GM12891 (cell line): ENCODE measurements at places on chromosomes 6 and 20.
A peak's percentile ranks its signal among the peaks of the same experiment; 100 is the strongest.

DNA sequence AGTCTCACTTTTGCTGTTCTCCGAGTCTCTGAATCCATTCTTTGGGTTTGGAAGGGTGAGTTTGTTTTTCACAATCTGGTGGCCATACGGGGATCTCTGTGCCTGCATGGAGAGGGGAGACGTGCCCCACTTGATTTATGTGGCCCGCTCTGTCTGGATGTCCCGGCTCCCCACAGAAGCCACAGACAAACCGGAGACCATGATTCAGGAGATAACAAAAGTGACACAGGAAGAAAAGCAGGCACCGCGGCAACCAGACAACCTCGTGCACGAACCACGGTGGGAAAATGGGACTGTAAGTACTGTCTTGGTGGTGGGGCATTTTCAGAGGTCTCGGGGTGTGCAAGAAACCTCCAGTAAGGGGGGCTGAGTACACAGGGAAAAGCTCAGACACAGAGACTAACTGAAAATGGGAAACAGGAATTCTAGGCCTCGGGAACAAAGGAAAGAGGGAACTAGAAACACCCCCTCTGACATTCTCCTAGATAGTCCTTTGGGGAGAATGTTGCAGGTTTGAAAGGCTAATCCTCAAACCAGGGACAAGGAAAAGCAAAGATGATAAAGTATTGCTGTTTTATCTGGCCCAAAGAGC, 22.1 kb upstream of the ZNF318 start:
- DNase-seq, result no peak

DNA sequence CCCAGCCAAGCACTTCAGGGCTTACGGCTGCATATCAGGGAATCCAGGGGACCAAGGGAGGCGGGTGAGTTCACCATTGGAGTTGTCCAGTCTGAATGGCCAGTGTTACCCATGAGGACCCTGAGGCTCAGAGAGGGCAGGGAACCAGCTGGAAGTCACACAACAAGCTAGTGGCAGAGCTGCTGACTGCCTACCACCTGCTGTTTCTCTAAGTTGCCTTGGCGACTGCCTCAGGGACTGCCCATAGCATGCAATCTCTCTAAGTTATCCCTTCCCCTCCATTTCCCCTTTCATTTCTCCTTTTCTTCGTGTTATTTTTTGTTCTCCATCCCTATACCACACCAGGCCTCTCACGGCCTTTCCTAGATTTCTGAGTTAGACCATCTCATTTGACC, 71.8 kb upstream of the SIRPA start:
- no peak for DNase-seq

- no peak for DNase-seq
These were observed 76.8 kb downstream of the BMP6 start for GRCh38 chr6:7802662-7803061.

GRCh38 chr6:63904650-63905248, 269.1 kb downstream of the PHF3 start:
- DNase-seq, result no peak

DNA sequence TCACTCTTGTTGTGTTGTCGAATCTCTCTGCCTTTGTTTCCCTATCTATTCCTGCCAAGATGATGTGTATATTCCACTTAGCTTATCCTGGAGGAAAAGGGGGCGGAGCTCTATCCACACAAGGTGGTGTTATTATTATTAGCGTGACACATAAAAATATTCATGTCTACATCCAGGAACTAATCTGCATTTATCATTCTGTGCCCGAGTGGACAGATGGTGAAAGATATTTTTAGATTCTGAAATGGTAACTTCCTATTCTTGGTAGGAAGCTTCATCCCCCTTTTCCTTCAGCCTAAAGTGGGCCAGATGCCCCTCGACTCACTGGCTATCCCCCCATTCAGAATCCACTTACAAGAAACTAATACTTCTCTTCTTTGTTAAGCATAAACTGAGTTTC, 2.0 kb downstream of the XKR7 start:
- DNase-seq, result no peak

- no peak for DNase-seq
These were observed 9.0 kb upstream of the SLC2A12 start for GRCh38 chr6:134061440-134061839.

DNA sequence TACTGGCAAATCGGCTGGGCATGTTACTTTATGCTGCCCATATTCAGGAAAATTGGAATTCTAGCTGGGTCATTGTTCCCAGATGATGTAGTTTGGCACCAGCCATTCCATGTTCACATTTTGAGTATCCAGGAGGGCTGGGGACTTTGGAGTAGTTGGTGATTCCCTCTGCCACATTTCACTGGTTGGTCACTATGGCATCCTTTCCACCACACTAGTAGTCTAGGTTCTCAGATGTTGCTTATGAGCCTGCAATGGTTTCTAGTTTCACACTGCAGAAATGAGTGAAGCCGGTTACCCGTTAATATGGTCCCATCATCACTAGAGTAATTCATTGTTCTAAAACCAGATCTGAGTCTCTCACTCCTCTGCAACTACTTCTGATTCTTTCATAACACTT, 4.6 kb downstream of the PTPN1 start:
- DNase-seq, result no peak

GRCh38 chr20:1912053-1912452, 16.8 kb downstream of the SIRPA start:
- DNase-seq, result no peak

DNA sequence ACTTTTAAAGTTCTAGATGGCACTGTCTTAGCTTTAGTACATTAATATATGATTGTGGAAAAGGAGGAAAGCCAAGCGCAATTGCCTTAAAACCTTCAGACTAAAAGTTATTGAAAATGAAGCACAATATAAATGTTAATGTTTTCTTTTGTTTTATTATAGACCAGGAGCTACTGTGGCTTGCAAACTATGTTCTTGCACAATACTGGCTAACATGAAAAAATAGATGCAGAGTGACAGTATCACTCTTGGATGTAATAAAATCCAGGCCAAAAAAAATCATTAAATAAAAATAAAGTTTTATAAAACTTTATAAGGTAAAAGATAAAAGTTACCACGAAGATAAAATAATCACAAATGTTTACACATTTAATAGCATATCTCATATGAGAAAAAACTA, 18.3 kb upstream of the PLN start:
- DNase-seq, result no peak

DNA sequence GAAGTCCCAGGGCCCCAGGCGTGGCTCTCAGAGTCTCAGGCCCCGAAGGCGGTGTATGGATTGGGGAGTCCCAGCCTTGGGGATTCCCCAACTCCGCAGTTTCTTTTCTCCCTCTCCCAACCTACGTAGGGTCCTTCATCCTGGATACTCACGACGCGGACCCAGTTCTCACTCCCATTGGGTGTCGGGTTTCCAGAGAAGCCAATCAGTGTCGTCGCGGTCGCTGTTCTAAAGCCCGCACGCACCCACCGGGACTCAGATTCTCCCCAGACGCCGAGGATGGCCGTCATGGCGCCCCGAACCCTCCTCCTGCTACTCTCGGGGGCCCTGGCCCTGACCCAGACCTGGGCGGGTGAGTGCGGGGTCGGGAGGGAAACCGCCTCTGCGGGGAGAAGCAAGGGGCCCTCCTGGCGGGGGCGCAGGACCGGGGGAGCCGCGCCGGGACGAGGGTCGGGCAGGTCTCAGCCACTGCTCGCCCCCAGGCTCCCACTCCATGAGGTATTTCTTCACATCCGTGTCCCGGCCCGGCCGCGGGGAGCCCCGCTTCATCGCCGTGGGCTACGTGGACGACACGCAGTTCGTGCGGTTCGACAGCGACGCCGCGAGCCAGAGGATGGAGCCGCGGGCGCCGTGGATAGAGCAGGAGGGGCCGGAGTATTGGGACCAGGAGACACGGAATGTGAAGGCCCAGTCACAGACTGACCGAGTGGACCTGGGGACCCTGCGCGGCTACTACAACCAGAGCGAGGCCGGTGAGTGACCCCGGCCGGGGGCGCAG, at the start of gene HLA-A:
Gene HLA-A, plus strand, starts transcription at position 258 of the 778 bp plus-strand sequence. Its CDS starts 22 bp downstream, at position 280.
- peak; percentile 80 for DNase-seq

GRCh38 chr20:48962421-48962820, 40.9 kb downstream of the ARFGEF2 start:
- DNase-seq, result no peak

DNA sequence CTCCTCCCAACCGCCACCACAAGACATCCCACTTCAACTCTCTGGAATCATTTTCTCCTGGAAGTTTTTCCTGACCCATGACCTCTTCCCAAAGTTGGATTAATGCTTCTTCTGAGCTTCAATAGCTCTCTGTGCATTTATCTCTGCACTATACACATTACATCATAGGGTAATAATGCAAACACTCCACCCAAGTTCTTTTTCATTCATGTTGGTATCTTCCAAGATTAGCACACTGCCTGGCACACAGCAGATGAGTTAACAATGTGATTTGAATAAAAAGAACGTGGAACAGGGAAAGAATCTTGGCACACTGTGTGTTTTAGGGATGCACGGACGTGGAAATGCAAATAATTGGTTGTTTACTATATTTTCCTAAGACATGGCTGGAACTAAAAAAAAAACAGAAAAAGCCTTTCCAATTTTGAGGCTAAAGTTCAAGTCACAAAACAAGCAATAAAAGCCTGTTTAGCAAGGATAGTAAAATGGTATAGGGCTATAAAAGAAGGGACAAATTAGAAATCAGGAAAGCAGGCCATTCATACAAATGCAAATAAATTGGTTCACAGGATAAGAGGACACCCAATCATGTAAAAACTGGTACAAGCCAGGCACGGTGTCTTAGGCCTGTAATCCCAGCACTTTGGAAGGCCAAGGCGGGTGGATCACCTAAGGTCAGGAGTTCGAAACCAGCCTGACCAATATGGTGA, 1.6 kb upstream of the FAM135A start:
- no peak for DNase-seq
